CD4-positive, alpha-beta T cell treated with Interferon alpha-2 for 1 hour (primary cell): ENCODE measurements at places on chromosomes 5 and 9.

DNA sequence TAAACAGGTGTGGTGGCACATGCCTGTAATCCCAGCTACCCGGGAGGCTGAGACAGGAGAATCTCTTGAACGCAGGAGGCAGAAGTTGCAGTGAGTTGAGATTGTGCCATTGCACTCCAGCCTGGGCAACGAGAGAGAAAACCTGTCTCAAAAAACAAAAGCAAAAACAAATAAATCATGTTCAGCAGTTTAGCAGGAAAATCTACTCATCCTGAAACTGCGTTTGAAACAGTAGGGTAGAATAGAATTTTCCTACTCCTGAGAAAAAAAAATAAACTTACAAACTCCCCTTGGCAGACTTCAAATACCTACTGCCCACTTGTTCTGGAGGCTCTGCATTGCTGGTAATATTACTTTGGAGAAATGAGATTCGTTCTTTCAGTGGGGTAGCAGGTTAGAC lies 367.7 kb downstream of the GADD45G start:
- no peak for DNase-seq

DNA sequence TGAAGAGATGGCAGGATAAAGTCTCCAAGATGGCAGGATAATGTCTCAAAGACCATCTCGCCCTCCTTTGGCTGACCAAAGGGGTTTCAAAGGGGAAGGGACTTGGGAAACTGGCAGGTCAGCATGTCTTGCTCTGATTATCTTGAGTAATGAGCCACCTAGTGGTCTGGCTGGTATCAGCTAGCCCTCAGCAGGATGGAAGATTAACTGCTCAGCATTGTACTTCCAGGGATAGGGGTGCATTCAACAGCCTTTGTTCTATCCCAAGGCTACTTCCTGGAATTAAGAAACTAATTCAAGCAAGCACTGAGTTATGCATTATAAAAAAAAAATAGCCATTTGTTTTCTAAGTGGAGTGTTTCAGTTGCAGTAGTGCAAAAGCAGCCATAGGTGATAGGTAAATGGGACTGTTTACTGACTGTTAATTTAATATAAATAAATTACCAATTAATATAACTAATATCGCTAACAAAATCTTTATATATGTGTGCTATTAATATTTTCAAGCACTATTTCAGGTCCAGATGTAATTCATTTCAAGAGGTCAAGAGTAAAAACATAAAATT lies 555.5 kb downstream of the CDH9 start:
- DNase-seq, result no peak

GRCh38 chr5:140267201-140267540 lies 35.7 kb downstream of the PFDN1 start:
- no peak for DNase-seq

DNA sequence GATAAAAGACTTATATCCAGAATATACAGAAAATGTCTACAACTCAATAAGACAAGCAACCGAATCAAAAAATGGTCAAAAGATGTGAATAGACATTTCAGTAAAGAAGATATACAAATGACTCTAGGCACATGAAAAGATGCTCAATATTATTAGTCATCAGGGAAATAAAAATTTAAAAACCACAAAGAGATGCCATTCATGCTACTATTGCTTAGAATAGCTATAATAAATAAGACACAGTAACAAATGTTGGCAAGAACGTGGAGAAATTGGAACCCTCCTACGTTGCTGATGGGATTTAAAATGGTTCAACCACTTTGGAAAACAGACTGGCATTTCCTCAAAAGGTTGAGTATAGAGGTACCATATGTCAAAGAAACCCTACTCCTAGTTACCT lies 39.8 kb downstream of the POLK start:
- no peak for DNase-seq

- DNase-seq, result peak; percentile 47
Measured at GRCh38 chr9:114988962-114989599, 58.7 kb upstream of the TNFSF8 start.

DNA sequence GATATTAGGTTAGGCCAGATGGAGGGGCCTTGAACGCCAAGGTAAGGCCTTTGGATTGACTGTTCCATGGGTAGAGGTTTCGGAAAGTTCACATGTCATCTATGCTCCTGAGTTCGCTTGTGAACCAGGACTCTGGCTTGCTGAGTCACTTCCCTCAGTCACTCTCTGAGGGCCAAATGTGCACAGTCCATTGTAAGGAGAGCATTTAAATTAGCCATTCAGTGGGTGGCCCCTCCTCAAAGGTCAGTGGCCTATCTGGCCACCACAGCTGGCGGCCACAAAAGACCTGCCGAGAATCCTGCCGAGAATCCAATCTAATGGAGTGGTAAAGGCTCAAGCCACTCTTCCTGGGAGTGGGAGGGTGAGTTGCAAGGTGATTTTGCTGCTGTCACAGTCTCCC lies 58.9 kb upstream of the ARAP3 start:
- DNase-seq, result no peak

DNA sequence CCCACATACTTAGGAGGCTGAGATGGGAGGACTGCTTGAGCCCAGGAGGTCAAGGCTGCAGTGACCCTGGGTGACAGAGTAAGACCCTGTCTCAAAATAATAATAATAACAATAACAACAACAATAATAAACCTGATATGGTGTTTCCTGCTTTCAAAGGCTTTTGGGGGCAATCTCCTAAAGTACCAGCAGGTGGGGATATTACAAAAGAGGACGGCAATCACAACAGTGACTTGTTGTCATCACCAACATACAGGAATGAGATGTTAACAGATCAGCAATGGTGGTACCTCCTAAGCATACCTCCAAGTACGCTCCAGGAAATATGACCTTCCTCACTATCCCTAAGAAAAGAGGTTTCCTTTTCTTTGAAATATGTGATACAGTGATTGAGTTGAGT lies 91.1 kb upstream of the RNF180 start:
- DNase-seq, result no peak

GRCh38 chr5:156438076-156438475 lies 111.1 kb downstream of the SGCD start:
- no peak for DNase-seq

GRCh38 chr5:144313147-144313726 lies 142.6 kb downstream of the KCTD16 start:
- no peak for DNase-seq

GRCh38 chr9:117839862-117840261 lies 135.7 kb downstream of the TLR4 start:
- no peak for DNase-seq
